ENCODE measurements at places on chromosomes 12 and 14. TPM values are rescaled to one million over a fixed set of nuclear protein-coding genes. Genes with fewer than 3 reads are reported as not detected.
A peak's percentile ranks its signal among the peaks of the same experiment; 100 is the strongest.

Gene EDDM3A
- not detected for total RNA-seq

Gene KLHL33
- 0.15 TPM for total RNA-seq

Gene PABPN1
- 355 TPM for total RNA-seq

Gene WDHD1
- 13.9 TPM for total RNA-seq

Gene SIX4
- 22.1 TPM for total RNA-seq

Gene PARPBP
- 6.3 TPM for total RNA-seq

Gene CD27
- not detected for total RNA-seq

DNA sequence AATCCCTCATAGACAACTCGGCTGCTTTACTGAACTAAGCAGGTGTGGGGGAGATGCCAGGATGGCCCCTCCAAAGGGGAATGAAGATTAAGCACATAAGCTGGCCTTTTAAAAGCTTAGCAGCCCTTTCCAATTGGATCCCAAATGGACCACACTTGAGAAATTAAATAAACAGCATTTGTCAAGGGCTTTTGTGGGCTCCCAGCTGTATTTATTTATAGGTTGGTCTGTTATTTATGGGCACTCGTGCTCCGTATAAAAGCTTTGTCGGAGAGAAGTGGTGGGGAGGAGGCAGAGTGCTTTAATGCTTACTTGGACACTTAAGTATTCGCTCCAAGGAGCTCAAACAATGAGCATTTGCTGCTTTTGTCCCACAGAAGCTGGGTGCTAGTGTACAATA lies 580.2 kb downstream of the MED13L start:
- no peak overlapping the region for H3K27ac ChIP-seq
- H3K27me3 ChIP-seq, result no peaks in the 10 kb centered on the region
- H3K4me1 ChIP-seq, result peaks cover 2% of the 10 kb centered on the region
- no peak for DNase-seq
- H3K36me3 ChIP-seq, result no peaks in the 10 kb centered on the region
- H3K4me3 ChIP-seq, result no peak overlapping the region

DNA sequence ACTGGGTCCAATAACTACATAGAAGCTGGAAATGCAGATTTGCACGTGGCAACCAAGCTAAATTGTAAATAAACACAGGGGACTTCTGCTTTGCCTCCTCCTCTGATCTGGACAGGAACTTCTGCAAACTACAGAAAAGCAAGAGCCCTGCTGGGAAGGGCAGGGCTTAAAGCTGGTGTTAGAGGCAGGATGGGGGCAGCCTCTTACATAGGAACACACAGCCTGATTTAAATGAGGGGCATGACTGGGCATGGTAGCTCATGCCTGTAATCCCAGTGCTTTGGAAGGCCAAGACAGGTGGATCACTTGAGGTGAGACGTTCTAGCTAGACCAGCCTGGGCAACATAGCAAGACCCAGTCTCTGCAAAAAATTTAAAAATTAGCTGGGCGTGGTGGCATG lies 46.7 kb downstream of the ERH start:
- DNase-seq, result no peak
- peaks cover 11% of the 10 kb centered on the region for H3K27me3 ChIP-seq
- H3K36me3 ChIP-seq, result no peaks in the 10 kb centered on the region
- no peak overlapping the region for H3K4me3 ChIP-seq
- H3K27ac ChIP-seq, result peak overlapping the region; percentile 59

DNA sequence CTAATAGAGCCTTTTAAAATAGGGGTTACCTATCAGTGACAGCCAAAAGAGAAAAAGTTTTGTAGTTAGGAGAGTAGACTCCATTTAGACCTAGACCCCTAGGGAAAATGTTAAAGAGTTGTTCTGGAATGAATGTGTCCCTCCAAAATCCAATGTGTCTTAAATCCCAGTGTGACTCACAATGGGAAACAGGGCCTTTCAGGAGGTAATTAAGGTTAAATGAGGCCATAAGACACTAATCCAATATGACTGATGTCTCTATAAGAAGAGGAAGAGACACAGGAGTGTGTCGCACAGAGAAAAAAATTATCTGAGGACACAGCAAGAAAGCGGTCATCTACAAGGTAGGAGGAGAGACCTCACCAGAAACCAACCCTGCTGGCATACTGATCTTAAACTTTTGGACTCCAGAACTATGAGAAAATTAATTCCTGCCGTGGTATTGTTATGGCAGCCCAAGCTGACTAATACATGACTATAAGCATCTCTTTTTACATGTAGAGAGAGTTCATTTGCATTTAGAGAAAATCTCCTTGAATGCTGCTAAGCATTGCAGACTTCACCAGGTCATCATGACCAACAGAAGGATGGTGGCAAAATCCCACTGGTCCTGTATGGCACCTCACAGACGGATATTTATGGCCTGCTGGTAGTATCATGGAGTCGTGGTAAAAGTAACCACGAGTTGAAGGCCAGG lies 259.6 kb upstream of the TMTC1 start:
- DNase-seq, result no peak
- H3K4me1 ChIP-seq, result no peaks in the 10 kb centered on the region
- no peaks in the 10 kb centered on the region for H3K27me3 ChIP-seq
- H3K4me3 ChIP-seq, result no peak overlapping the region
- no peaks in the 10 kb centered on the region for H3K36me3 ChIP-seq

DNA sequence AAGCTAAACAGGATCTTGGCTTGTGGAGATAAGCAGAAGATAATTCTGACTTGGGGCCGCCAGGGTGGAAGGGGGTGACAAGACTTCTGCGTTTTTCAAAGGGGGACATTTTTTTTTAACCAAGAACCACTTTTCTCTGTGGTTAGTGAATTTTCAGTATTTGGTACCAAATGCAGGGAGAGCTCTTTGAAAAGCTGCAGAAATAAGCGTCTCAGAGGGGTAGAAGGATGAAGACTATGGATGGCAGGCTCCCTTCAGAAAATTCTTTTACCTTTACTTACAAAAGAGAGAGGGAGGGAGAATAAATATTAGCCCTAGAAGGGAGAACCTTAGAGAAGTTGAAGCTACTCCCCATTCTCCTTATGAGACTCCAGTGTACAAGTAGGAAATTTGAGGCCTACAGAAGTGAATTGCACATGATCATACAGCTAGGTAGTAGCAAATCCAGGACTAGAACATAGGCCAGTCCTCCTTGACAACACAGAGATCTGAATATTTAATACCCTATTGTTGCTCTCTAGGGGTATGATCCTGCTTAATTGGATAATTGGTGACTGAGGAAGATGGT lies 840 bp downstream of the MRPL52 start:
- peak overlapping the region; percentile 91 for H3K27ac ChIP-seq
- no peak for DNase-seq
- peak overlapping the region; percentile 86 for H3K4me3 ChIP-seq
- peaks cover 13% of the 10 kb centered on the region for H3K4me1 ChIP-seq
- H3K36me3 ChIP-seq, result no peaks in the 10 kb centered on the region
- peaks cover 3% of the 10 kb centered on the region for H3K27me3 ChIP-seq

DNA sequence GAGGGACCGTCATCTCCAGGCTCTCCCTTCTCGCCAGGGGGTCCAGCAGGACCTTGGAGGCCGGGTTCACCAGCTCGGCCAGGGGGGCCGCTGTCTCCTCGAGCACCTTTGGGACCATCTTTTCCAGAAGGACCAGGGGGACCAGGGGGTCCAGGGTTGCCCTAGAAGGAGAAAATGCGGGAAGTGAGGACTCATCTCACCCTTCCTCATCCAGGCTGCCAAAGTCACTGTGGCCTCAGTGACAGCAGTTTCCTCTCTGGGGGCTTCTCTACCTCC lies 15.1 kb downstream of the TMEM106C start:
- no peak overlapping the region for H3K4me3 ChIP-seq
- H3K36me3 ChIP-seq, result no peaks in the 10 kb centered on the region
- DNase-seq, result no peak
- H3K4me1 ChIP-seq, result no peaks in the 10 kb centered on the region
- H3K27ac ChIP-seq, result no peak overlapping the region

DNA sequence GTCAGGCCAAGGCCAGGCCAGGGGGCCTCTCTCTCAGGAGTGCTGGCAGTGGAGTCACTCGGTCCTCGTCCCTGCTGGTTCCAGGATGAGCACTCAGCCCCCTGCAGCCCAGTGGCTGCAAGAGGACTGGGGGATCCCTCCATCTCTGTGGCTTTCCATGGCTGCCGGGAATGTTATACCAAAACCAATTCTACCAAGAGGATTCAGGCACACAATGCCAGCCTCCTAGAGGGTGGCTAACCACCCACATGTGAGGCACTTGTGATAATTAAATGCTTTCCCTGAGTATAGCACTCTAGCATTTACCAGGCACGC lies 21.9 kb downstream of the ASB2 start:
- H3K27me3 ChIP-seq, result peaks cover 17% of the 10 kb centered on the region
- no peak for DNase-seq
- peaks cover 44% of the 10 kb centered on the region for H3K4me1 ChIP-seq
- peak overlapping the region; percentile 23 for H3K4me3 ChIP-seq
- H3K27ac ChIP-seq, result no peak overlapping the region
- H3K36me3 ChIP-seq, result no peaks in the 10 kb centered on the region

DNA sequence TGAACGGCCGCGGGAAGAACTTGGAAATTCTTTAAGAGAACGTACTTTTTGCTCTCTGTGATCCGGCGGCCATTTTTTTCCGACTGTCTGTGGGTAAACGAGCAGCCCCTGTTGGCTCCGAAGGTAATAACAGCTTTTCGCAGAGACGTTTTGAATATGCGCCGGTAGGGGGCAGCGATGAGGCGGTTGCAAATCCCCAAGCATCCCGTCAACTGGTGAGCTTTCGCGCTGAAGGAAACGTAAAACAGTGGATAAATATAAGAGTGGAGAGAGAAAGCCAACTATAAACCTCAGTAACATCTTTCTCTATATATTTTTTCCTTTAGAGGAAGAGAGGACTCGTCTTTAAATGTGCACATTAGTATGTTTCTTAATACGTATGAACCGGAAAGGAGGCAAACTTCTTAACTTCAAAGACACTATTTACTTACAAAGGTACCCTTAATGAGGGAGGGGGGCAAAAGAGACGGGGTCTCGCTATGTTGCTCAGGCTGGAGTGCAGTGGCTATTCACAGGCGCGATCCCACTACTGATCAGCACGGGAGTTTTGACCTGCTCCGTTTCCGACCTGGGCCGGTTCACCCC lies 9.6 kb upstream of the NEMF start:
- peaks cover 1% of the 10 kb centered on the region for H3K4me1 ChIP-seq
- H3K36me3 ChIP-seq, result no peaks in the 10 kb centered on the region
- no peak overlapping the region for H3K27ac ChIP-seq
- H3K4me3 ChIP-seq, result no peak overlapping the region
- H3K27me3 ChIP-seq, result peaks cover 17% of the 10 kb centered on the region

DNA sequence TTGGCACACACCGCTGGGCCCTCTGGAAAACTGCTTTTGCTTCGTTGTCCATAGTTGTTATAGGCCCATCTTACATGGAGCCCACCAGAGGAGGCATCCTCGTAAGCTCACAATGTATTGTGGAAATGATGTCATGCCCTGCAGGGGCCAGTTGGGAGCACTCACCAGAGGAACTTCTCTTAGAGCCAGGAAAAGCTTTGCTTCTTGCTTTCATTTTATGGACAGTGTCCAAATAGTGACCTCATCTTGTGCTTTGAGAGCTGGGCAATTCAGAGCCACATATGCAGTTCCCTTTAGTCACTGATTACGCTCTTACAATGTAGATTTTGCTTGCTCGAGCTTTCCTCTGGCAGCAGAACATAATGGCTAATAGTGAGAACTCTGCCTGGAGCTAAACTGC lies 275.6 kb downstream of the AACS start:
- no peak overlapping the region for H3K27ac ChIP-seq
- peaks cover 6% of the 10 kb centered on the region for H3K36me3 ChIP-seq
- H3K4me1 ChIP-seq, result peaks cover 3% of the 10 kb centered on the region
- no peak for DNase-seq
- no peak overlapping the region for H3K4me3 ChIP-seq

- no peaks in the 10 kb centered on the region for H3K27me3 ChIP-seq
- no peak overlapping the region for H3K27ac ChIP-seq
- H3K36me3 ChIP-seq, result peaks cover 6% of the 10 kb centered on the region
- no peak overlapping the region for H3K4me3 ChIP-seq
- no peaks in the 10 kb centered on the region for H3K4me1 ChIP-seq
These were observed 852.3 kb upstream of the TMEM132C start for GRCh38 chr12:127414636-127415035.

DNA sequence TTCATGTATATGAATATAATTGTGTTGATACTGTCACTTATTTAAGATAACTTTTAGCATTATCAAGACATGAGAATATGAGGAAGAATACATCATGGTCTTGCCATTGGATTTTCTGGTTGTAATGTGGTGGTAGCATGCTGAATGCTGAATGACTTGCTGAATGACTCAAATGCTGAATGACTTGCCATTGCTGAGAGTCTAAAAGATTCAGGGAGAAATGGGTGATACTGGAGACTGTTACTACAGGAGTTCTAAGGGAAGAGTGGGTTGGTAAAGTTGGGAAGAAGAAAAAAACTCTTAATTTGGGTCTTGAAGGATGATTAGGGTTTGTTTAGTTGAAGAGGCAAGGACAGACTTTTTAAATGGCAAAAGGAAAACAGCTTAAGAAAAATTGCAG lies 72.1 kb upstream of the MANSC4 start:
- no peak overlapping the region for H3K27ac ChIP-seq
- no peak overlapping the region for H3K4me3 ChIP-seq
- DNase-seq, result no peak

- no peak overlapping the region for H3K27ac ChIP-seq
- no peak for DNase-seq
- peaks cover 5% of the 10 kb centered on the region for H3K27me3 ChIP-seq
These were observed 153.5 kb downstream of the RBM19 start for GRCh38 chr12:113812411-113813228.

- peak within 1 kb of the TSS; percentile 86 for H3K4me3 ChIP-seq
- no peaks in the 10 kb centered on the region for H3K36me3 ChIP-seq
- H3K4me1 ChIP-seq, result peaks cover 28% of the 10 kb centered on the region
- peaks cover 7% of the 10 kb centered on the region for H3K27me3 ChIP-seq
These were observed at the start of gene TMEM63C for GRCh38 chr14:77181603-77182437. Gene TMEM63C, plus strand, starts transcription at chr14:77181798. Its CDS starts 37,016 bp downstream, at chr14:77218814.

- DNase-seq, result no peak
- H3K4me1 ChIP-seq, result peaks cover 3% of the 10 kb centered on the region
- no peak overlapping the region for H3K27ac ChIP-seq
- no peaks in the 10 kb centered on the region for H3K36me3 ChIP-seq
- no peaks in the 10 kb centered on the region for H3K27me3 ChIP-seq
These were observed 33.4 kb downstream of the ARHGAP5 start for GRCh38 chr14:32110548-32110896.

GRCh38 chr12:132477017-132477702 lies 12.8 kb upstream of the FBRSL1 start:
- peaks cover 11% of the 10 kb centered on the region for H3K4me1 ChIP-seq
- peaks cover 16% of the 10 kb centered on the region for H3K27me3 ChIP-seq
- no peak for DNase-seq
- no peak overlapping the region for H3K27ac ChIP-seq
- H3K4me3 ChIP-seq, result no peak overlapping the region
- peaks cover 4% of the 10 kb centered on the region for H3K36me3 ChIP-seq

DNA sequence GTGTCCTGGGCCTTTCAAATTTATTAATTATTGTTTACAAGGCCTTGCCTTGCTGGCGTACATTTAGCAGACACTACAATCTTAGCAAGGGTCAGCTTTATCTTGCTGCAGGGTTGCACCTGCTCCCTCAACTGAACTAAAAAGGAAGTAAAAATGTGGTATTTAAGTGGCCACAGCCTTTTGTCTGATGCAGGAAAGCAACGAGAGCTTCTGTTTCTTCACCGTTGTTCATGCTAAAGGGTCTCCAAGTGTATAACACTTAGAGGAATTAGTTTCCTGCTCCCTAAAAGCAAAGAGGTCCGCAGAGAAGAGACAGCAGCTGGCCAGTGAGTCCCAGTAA lies 62.8 kb upstream of the EGLN3 start:
- peaks cover 7% of the 10 kb centered on the region for H3K4me1 ChIP-seq
- H3K4me3 ChIP-seq, result no peak overlapping the region
- H3K27me3 ChIP-seq, result no peaks in the 10 kb centered on the region
- H3K27ac ChIP-seq, result no peak overlapping the region
- no peak for DNase-seq
- H3K36me3 ChIP-seq, result no peaks in the 10 kb centered on the region

- peaks cover 45% of the 10 kb centered on the region for H3K4me1 ChIP-seq
- peak overlapping the region; percentile 84 for H3K4me3 ChIP-seq
- peaks cover 21% of the 10 kb centered on the region for H3K27me3 ChIP-seq
- no peaks in the 10 kb centered on the region for H3K36me3 ChIP-seq
- peak overlapping the region; percentile 97 for H3K27ac ChIP-seq
These were observed 4.6 kb downstream of the TMEM120B start for GRCh38 chr12:121717041-121717699.
